Activated naive CD8-positive, alpha-beta T cell treated with anti-CD3 and anti-CD28 coated beads, Interleukin-2, amount 10 ng/mL, durations not matched to agents 7 days and 5 days (primary cell): ENCODE measurements at places on chromosomes 4 and X.

- DNase-seq, result peak; percentile 69
Measured at GRCh38 chr4:108072300-108072699, 82.6 kb downstream of the HADH start.

- DNase-seq, result no peak
Measured at GRCh38 chr4:36214735-36215485, 29.4 kb downstream of the ARAP2 start.

DNA sequence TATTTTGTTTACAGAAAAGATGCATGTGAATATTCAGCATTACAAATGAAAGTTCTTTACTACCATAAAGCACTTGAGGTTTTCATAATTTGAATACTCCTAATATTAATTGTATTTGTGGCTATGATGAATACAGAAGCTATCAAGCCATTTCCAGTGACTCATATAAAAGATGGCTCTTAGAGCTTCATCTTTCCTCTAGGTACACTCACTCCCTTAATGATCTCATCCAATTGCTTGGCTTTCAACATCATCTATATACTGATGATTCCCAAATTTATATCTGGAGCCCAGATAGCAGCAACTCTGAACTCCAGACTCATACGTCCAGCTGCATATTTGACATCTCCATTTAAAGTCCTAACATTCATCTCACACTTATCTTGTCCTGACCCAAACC is 183.4 kb upstream of the FAM241A start:
- no peak for DNase-seq

DNA sequence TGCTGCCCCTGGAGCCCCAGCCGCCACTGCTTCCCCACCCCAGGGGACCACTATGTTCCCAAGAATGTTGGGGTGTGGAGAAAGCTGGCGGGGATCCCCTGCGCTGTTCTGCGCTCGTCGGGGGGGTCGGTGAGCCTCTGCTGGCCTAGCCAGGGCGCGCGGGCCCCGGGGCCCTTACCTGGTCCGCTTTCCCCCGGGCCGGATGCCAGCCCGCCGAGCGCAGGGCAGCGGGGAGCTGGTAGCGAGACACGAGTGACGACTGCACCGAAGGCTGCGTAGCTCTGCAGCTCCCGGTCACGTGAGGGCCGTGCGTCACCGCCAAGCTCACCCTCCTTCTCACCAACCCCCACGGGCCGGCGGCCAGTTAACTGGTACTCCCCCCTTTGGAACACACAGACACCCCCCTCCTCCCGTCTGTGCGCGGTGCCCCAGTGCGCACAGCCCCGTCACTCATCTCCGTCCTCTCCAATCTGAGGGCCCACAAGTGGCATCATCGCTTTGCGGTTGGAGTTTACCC is at the start of gene BEX1:
TSS of gene BEX1 (minus strand) at position 254 of the 517 bp plus-strand sequence. CDS start 897 bp downstream, outside the sequence.
- DNase-seq, result no peak

DNA sequence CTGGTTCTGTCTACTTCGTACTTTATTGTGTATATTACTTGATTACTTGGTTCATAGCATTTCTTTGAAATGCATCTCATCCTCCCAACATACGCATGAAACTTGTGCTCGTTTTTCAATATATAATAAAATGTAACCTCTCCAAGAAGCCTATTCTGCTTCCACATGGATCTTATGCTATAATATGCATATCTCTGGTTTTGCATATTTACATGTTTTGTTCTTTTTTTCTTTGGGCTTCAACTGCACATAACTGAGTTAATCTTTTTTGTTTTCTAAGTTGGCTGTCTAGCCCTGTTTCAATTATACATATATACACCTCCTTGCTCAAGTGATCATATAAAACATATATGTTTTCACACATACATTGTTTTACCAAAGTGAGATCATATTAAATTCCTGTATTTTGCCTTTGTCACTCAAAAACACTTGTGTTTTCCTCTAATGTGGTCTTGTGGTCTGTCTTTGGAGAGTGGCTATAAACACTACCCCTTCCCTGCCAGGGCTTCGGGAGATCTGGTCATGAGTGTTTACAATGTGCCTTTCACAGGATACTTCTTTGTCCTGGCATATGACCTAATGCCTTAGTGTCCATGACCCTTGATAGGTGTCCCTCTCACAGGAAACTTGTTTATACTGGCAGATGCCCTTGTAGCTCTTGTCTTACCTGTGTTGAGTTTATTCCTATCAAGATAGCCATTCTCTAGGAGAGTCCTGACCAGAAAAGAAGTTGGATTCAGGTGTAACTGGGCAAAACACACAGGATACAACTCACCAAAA is 17.6 kb downstream of the USP53 start:
- DNase-seq, result no peak

DNA sequence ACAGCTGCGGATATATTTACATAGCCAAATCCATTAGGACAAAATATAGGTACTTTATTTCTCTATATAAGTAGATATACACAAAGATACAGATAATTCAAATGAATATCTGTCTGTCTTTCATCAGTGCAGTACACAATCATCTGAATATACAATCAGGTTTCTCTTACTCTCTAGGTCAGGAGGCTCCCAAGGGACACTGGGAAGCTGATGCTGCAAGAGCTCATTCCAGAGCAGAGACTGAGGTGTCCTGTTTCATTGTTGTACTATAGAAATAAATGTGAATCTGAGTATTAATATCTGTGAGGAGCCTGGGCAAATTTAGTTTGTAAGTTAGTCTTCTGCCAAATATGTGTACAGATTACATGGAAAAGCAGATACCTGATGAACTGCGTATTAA is 4.2 kb downstream of the TLL1 start:
- no peak for DNase-seq

DNA sequence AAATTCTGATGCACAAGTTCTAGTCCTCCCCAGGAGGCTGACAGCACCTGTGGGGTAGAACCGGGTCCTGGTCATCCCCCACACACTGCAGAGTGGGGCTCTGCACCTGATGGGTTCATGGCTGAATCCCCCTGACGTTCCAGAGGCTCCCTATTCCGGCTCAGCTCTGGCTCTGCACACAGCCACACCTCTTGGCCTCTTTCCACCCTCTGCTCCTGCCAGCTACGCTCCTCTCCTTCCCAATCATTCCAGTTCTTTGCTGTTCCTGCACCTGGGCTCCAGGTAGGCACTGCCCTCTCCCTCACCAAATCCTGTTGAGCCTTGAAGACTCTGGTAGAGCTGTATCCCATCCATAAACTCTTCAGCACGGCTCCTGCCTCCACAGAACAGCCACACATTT is 75.5 kb downstream of the GATB start:
- DNase-seq, result no peak

DNA sequence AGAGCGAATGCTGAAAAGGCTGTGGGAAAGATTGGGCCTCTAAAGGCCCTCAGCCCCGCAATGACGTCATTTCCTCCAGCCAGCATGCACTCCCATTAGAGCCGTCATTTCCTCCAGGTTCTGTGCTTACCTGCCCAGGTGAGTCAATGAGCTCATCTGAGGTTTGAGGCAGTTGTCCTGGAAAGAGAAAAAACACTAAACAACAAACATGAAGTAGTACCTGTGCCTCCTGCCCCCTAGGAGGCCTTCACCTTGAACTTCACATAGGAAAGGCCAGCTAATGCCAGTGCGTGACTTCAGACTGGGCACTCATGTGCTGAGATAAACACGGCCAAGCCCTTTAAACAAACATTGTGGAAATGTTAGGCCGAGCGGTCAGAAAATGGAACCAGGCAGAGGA is 55.9 kb downstream of the FHDC1 start:
- no peak for DNase-seq

DNA sequence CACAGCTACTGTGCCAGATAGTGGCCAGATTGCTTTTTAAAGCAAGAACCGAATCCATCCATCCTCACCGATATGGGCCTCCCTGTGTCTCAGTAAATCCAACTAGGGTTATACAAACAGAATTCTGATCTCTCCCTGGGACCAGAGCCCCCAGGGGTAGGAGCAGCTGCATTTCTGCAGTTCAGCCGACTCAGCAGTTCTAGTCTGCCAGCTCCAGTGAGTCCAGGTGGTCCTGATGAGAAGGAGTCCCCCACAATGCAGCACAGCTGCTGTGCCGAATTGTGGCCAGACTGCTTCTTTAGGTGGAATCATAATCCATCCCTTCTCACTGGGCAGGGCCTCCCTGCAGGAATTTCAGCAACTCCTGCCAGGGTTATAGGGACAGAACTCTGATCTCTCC is 532.9 kb downstream of the ACTRT1 start:
- DNase-seq, result no peak

DNA sequence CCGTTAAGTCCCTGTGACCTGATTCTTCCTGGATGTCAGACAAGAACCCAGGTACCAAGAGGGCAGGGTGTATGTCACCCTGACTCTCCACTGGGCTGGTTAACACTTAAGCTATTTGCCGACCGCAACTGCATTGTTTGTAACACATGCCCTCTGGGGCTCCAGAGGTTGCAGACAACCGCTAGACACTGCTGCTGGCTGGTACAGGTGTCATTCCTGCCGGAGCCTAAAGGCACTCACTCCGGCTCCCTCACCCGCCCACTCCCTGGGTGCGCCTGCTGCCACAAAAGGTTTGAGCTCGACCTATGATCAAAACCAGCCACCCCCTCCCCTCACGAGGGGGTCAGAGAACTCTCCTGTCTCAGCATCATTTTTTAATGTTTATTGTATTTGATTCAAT is 208.2 kb downstream of the FAT4 start:
- no peak for DNase-seq

DNA sequence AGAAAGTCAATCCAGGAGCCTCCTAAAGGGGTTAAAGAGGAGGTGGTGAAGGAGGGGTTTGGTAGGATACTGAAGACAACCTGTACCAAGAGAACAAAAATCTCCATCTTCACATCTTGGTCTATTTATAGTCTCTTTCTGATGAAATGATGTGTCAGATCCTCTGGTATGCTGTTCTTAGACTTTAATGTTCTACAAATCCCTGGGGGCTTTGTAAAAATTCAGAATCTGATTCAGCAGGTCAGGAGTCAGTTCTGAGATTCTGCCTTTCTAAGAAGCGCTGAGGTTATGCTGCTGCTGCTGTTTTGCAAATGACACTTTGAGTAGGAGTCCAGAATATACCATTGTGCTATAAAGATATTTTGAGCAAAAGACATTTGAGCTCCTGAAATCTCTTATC is 172.9 kb upstream of the GLRA2 start:
- DNase-seq, result no peak

- DNase-seq, result no peak
Measured at GRCh38 chr4:183611210-183611830, 47.7 kb downstream of the RWDD4 start.

DNA sequence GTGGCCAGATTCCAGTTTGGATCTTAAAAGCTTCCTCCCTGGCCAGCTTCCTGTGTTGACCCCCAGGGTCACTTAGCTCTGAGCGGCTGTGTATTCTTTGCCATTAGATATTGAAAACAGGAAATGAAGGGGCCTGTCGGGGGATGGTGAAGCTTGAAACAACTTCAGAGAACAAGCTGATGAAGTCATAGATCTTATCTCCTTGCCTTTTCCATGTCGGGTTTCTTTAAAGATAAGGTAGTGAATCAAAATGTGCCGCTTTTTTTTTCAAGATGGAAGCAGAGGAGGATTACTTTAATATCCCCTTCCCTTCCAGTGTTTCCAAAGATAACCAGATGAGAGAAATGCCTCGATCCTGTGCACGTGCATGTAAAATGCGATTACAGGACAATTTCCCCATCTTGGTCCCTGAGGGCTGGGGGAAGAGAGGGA is 508.5 kb downstream of the MID1IP1 start:
- no peak for DNase-seq

- no peak for DNase-seq
Measured at GRCh38 chrX:70424801-70425200, 1.7 kb downstream of the GDPD2 start.

DNA sequence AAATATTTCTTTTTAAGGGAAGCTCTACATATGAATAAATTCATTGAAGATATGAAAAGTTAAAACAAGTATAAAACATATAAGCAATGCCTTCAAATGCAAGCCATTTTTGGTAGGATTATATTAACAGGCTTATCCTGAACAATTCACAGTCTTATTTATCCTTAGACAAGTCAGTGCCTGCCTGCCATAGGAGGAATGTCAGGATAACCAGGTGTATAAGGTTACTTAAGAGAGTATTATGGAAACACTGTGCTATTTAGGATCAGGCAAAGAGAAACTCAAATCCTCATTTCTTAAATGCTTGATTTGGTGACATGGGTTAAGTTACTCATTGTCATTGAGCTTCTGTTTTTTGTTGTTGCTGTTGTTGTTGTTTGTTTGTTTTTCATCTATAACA is 2029.9 kb upstream of the AGA start:
- DNase-seq, result no peak

DNA sequence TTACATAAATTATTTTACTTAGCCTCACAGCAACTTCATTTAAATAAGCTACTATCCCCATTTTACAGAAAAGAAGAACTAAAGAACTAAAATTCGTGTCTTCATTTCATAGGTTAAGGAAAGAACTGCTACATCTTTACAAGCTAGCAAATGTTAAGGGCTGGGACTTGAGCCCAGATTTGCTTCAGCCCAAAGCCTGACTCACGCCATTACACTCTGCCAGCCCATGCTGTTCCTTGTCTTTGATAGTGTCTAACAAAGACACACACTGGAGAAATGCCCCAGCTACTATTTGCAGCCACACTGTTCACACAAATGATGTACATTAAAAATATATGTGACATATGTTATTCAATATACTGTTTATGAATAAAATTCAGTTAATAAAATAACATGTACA is 29.0 kb upstream of the ERVMER34-1 start:
- DNase-seq, result no peak

GRCh38 chrX:81301877-81302276 is 100.0 kb downstream of the SH3BGRL start:
- no peak for DNase-seq

GRCh38 chr4:47612116-47613023 is 127.3 kb downstream of the ATP10D start:
- DNase-seq, result no peak

GRCh38 chrX:1190596-1191145 is 21.8 kb downstream of the CRLF2 start:
- no peak for DNase-seq

GRCh38 chrX:44085209-44085608 is 112.0 kb upstream of the NDP start:
- DNase-seq, result no peak

DNA sequence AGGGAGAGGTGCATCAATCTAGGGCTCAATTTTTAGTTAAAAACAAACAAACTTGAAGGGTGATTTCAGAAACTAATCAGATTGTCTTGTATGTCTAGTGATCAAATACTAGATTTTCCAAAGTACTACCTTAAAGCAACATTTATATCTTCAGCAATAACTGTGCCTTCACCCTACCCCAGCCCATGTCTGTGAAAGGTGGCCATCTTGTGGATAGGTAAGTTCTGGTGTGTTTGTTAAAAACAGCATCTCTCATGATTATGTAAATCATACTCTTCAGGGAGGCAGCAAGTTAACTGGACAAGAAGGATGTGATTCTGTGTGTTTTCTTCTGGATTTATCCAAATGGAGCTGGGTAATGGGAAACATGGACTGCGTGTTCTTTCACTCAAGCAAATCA is 81.4 kb upstream of the ACSL1 start:
- DNase-seq, result no peak

- DNase-seq, result no peak
Measured at GRCh38 chr4:76023389-76023788, at the start of gene CXCL10. CXCL10 (minus strand) TSS chr4:76023497; CDS start chr4:76023431, 66 bp downstream.

- DNase-seq, result no peak
Measured at GRCh38 chrX:153562546-153562945, 36.4 kb downstream of the CCNQ start.
